ENCODE measurements at places on chromosomes 16 and 17.

- DNase-seq, result no peak
Measured at GRCh38 chr17:19726631-19727376, 10.4 kb upstream of the SLC47A2 start.

DNA sequence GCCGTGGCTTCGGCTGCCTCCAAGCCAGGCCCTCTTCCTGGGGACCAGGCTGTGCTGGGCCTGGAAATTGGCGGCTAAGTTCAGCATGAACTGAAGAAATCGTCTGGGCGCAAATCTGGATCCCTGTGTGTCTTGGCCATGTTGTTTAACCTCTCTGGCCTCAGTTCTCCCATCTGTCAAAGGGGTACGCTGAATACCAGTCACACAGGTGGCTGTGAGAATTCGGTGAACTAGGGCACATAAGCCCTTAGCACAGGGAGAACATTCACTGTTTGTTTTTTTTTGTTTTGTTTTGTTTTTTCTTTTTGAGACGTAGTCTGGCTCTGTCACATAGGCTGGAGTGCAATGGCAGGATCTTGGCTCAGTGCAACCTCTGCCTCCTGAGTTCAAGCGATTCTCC is 19.0 kb downstream of the LASP1 start:
- no peak for DNase-seq

GRCh38 chr17:6913608-6914443 is 82.0 kb upstream of the ALOX12 start:
- DNase-seq, result peak; percentile 55

GRCh38 chr16:81500833-81501521 is 56.4 kb downstream of the CMIP start:
- DNase-seq, result no peak

DNA sequence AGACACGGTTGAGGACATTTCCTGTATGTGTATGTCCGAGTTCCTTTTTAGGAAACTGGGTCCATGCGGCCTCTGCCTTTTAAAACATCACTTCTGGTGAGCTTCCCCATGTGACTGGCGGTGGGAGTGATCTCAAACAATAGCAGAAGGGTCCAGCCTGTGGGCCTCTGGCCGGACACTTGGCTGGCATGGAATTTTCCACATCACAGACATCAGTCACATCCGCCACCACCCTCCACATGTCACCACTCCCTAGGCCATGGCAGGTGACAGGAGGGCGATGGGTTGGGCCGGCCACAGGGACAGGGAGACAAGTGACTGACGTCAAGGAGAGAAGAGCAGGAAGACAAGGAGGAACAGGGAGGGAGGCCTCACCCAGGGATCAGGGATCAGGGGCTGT is 83.7 kb downstream of the DNAH17 start:
- DNase-seq, result no peak

DNA sequence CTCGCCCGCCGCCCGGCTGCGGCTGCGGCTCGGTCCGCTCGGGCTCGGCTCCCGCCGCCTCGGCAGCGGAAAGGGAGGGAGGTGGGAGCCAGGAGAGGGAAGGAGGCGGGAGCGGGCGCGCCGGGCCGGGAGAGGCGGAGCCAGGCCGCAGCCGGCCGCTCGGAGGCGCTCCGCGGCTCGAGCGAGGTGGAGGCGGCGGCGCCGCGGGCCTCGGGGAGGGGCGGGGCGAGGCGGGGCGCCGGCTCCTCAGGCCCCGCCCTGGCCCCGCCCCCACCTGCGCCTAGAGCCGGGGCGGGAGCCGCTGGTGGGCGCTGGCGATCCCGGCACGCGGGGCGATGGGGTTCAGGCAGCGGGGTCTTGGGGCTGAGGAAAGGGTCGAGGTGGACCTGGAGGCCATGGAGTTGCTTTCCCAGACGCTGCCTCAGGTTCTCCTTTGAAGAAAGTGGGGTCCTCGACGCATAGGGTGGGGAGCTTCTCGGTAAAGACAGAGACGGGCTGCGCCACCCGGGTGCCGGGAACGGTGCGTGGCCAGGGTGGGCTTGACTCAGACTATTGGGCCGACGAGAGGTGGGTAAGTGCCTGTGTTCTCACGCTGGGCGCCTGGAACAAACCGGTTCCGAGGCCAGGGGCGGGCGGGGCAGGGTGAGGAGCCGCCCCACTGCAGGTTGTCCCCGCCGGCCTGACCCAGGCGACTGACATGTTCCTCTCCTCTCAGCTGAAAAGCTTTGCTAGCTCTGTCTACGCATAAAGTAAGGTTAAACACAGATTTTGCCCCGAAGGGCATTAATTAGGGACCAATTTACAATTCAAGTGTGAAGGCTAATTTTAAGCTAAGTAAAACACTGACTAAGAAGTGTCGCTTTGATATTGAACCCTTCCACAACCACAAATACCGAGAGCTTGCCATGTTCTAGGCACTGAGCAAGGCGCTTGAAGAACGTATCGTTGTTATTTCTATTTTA is at the start of gene CMTM4:
TSS of gene CMTM4 (minus strand) at position 75 of the 962 bp plus-strand sequence. CDS start 218 bp downstream, outside the sequence.
- DNase-seq, result peak; percentile 87

DNA sequence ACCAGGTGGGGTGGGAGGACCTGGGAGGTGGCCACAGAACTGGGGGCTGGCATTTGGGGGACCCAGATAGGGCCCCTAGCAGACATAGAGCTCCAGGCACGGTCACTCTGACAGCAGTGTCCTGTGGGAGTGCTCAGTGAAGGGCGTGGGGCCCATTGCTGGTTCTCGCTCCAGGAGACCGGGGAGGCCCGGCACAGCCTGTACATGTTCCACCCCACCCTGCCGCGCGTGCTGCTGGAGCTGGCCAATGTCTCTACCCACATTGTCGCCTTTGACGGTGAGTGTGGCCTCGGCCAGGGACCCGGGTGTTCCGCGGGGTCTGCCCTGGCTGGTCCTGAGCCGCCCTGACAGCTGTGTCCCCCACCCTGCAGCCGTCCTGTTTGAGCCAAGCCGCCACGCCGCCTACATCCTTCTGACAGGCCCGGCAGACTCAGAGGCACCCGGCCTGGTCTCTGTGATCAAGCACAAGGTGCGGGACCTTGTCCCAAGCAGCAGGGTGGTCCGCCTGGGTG is 11.2 kb downstream of the RGS11 start:
- DNase-seq, result no peak

- no peak for DNase-seq
Measured at GRCh38 chr17:8894202-8894671, 26.8 kb upstream of the PIK3R6 start.

DNA sequence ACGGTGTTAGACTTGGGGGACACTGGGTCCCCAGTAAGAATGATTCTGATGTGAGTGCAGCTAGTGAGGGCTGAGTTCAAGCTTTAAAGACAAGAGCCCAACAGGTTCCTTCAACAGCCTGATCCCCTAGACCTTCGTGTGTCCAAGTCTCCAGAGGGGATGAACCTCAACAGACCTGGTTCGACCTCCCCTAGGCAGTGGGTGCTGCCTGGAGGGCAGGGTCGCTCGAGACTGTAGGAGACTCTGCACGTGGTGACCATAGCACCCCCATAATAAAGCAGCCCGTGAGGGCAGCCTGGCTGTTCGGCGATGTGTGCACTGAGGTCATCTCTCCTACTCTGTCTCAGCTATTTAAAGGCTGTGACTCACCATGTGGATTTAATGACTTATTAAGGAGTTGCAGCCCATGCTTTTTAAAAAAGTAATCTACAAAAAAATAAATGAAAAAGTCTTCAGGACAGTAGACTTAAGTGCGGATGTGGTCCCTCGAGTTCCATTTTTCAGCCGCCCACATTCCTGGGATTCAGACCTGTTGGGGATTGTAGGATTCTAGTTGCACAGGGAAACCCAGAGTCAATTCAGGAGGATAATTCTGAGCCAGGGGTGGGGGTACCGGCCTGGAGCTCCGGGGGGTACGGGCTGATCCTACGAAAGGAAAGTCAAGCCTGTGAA is 23.4 kb upstream of the METRNL start:
- no peak for DNase-seq

DNA sequence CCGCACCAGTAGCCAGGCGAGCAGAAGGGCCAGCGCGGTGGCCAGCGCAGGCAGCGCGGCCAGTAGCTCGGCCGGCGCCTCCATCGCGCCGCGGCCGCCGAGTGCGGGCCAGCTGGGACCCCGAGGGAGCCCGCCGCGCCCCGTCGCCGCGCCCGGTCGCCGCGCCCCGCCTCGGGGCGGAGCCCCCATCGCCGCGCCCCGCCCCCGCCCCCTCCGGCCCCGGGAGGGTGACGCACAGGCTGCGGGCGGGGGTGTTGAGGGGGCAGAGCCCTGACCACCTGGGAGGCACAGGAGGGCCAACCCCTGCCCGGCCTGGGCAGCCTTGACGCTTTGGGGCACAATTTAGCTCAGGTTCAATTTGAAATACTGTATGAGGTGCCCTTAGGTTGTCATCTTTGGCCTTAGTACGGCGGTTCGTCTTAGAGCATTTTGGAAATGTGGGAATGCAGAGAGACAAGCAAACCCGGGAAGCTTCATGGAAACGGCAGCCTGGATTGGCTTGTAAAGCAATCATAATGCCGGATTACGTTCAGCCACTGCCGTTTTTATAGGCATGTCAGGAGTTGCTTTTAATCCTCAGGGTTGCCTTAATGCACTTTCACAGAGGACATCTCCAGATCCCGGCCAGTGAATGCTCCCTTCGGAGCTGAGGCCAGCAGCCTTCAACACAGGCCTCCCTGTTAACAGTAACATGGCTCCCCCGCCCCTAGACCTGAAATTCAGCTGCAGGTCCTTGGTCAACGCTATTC is at the start of gene MXRA7:
TSS of gene MXRA7 (minus strand) at position 103 of the 749 bp plus-strand sequence. CDS start at position 84, 19 bp downstream.
- DNase-seq, result peak; percentile 82

DNA sequence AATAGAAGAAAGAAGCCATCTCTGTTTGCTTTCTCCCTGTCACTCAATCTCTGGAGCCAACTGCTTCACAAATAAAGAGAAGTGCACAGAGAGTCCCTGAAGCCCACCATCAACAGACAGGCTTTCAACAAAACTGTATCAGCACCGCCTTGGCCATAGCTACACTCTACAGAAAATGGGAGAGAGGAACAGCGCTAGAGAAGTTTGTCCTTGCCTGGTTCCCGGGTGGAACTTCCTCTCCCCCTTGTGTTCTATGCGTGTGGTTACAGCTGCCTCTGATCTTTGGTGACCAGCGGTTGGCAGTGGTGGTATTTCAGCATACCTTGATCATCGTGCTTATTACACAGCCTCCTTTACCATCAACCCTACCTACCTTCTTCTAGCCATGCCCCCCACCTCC is 91.4 kb upstream of the CCL2 start:
- DNase-seq, result no peak

DNA sequence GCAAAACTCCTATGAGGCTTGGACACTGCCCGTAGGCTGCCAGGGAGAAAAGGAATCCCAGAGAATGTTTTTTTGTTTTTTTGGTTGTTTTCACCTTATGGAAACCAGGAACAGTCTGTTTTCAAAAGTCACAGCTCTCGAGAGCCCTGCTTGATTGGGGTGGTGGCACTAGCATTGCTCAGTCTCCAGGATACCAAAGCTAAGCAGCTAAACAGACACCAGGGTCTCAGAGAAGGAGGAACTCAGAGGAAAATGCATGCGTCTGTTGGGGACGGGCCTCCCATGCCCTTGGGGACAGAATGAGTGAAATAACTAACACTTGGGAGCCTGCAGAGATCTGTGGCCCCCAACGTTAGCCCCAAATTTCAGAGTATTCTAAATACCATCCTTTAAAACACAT is 178.8 kb downstream of the SOX9 start:
- no peak for DNase-seq

DNA sequence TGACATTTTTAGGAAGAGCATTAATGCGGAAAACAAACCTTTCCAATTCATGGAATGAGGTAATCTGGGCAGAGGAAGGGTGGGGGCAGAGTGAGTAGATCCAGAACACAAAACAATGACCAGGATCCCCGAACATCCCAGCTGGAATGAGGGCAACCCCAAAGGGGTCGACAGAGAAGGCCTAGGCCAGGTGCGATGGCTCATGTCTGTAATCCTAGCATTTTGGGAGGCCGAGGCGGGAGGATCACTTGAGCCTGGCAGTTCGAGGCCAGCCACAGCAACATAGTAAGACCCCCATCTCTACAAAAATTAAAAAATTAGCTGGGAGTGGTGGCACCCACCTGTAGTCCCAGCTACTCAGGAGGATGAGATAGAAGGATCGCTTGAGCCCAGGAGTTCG is 64.7 kb downstream of the ZFHX3 start:
- no peak for DNase-seq

DNA sequence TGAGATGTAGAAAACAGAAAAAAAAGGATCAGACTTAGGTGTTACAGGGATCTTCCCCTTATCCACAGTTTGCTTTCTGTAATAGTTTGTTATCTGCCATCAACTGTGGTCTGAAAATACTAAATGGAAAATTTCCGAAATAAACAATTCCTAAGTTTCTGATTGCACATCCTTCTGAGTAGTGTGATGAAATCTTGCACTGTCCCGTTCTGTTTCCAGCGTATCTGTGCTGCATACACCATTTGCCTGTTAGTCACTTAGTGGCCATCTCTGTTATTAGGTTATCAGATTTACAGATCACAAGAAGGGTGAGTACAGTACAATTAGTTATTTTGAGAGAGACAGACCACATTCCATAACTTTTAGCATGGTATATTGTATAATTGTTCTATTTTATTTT is 185.6 kb upstream of the CPHXL start:
- no peak for DNase-seq

- peak; percentile 75 for DNase-seq
Measured at GRCh38 chr17:2222901-2223616, 80.5 kb downstream of the SMG6 start.

DNA sequence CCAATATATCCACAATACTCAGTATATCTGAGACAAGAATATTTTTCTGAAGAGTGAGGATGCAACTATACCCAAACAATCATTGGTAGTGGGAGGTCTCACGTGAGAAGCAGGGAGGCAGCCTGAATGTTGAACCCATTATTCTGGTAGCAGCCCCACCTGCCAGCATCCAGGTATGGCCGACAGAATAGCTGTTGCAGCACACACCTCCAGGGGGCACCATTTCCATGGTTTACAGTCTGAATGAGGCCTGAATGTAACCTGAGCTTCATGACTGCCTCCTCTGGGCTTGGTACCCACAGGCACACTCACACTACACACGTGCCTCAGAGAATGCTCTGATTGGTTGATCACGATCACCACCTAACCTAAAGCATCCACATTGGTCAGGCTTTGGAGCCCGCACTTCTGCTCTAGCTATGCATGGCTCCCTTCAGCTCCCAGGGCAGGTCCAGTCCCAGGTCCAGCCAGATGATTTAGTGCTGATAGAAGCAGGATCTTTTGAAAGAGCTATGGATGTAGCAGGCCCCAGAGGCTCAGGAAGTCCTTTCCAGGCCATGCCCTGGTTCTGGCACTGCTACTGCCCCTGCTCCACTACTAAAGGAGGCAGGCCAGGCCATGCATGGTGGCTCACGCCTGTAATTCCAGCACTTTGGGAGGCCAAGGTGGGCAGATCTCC is 11.0 kb upstream of the CBFB start:
- DNase-seq, result peak; percentile 71

- peak; percentile 78 for DNase-seq
Measured at GRCh38 chr17:63841350-63842172, 924 bp downstream of the SMARCD2 start.

DNA sequence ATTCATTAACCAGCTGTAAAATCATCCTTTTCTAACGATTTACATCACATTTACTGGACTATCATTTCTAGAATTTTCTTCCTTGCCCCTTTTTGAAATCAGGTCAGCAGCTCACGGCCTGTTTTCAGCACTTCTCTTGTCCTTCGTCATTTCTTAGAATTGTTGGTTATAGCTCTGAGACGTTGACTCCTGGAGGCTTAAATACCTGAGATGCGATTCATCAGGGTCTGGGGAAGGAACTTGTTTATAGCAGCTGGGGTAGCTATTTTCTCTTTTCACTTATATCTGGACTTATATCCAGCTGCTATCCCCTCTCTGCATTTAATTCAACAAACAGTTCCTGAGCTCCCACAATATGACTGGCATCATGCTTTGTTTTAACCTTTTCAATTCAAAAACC is 338.7 kb upstream of the TNRC6C start:
- no peak for DNase-seq
